Activated CD4-positive, alpha-beta T cell treated with anti-CD3 and anti-CD28 coated beads, Interleukin-10, Interleukin-2, amounts not matched to agents 100 ng/mL and 50 ng/mL, durations not matched to agents 16 hours and 8 hours (primary cell): ENCODE measurements at places on chromosomes 7 and 10.

- DNase-seq: peak; percentile 52
Measured at GRCh38 chr10:67697724-67698131, 1.7 kb upstream of the CTNNA3 start.

DNA sequence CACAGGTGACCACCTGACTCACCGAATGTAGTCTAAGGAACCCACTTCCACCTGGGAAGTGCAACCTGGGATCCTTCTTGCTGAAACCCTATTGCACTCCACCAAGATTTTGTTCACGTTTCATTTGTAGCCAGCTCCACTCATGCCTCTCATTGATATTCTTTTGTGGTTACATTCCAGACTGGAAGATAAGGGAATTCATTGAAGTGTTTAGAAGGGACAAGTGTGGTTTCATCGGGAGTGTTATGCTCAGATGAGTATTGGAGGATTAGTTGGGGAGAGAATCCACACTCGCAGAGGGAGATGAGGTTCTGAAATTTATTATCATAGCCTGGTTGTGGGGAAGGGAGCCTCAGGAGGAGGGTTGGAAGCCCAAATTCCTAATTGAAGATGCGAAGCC, 320.4 kb downstream of the KCNMA1 start:
- no peak for DNase-seq

- no peak for DNase-seq
Measured at GRCh38 chr7:88020953-88021665, 87.1 kb downstream of the ADAM22 start.

GRCh38 chr10:78543031-78543748, 509.5 kb downstream of the RPS24 start:
- no peak for DNase-seq

DNA sequence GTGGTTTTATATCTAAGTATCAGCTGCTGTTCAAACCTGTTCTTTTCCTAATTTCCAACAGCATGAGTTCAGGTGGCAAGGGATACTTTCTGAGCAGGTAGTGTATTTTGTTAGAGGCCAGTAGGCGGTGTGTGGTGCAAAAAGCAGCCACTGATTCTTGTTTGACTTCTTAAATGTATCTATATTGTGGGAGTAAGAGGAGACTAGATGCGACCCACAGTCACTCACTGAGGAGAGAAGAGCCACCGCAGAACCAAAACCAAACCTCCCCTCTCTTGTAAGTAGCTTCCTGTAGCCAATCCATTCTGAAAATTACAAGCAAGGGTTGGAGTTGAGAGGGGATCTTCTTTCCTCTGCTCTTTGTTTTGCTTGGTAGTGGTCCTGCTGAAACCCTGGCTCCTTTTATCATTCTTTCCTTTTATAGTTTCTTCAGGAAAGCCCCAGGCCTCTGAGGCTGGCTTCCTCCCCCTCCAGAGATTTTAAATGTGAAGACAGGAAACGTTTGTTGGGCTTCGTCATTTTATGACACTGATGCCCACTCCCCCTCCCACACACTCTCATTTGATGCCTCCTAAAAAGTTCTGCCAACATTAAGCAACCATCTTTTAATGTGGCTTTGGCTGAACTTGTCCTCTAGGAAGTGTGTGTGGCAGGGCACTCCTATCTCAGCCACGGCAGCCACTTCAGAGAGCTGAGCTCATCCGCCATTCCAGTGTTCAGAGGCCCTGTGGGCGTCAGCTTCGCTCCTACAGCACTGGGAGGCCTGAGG, 566.0 kb downstream of the SUGCT start:
- peak; percentile 10 for DNase-seq

GRCh38 chr10:101803511-101803910, 14.7 kb downstream of the OGA start:
- no peak for DNase-seq

- peak; percentile 56 for DNase-seq
Measured at GRCh38 chr10:7491949-7492659, 81.3 kb upstream of the SFMBT2 start.

DNA sequence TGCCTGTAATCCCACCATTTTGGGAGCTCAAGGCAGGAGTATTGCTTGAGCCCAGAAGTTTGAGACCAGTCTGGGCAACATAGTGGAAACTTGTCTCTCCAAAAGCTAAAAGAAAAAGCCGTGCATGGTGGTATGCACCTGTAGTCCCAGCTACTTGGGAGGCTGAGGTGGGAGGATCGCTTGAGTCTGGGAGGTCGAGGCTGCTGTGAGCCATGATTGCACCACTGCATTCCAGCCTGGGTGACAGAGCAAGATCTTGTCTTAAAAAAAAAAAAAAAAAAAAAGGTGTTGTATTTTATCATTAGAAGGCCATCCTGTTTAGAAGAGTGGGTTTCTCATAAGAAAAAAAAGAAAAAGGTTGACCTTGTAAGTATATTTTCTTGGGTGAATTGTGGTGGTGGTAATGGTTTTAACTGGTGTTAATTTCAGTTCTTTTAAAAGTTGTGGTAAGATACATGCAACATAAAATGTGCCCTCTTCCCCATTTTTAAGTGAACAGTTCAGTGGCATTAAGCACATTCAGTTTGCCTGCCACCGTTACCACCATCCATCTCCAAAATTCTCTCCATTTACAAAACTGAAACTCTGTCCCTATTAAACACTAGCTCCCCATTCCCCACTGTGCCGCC, 34.7 kb downstream of the GRIFIN start:
- DNase-seq: no peak

DNA sequence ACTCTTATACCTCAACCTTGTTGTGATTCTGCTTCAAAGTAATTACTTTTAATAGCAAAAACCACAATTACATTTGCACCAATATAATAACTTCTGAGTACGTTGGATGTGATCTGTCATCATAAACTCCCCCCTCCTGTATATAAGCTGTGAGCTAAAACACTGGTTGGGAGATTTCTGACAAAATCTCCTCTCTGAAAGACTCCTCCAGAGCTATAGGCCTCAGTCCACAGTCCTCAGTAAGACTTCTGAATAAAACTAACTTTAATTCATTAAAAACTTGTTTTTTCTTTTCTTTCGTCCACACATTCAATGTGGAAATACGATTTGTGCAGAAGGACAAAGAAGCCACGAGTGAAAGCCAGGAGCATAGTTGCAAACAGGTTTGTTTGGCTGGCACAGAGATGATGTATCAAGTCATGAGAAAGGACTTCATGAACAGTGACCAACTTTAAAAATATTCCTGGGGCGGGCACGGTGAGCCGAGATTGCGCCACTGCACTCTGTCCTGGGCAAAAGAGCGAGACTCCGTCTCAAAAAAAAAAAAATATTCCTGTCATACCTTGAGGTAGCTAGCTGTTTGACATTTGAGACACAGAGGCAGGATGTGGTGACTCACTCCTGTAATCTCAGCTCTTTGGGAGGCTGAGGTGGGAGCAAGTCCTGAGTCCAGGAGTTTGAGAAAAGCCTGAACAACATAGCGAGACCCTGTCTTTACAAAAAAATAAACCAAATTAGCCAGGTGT, 91.1 kb upstream of the ARHGAP21 start:
- DNase-seq: peak; percentile 13
